Stimulated activated CD4-positive, alpha-beta T cell treated with anti-CD3 and anti-CD28 coated beads, Interleukin-15, amount 100 ng/mL, for 1 hour (primary cell): ENCODE measurements at places on chromosomes 1 and 21.

DNA sequence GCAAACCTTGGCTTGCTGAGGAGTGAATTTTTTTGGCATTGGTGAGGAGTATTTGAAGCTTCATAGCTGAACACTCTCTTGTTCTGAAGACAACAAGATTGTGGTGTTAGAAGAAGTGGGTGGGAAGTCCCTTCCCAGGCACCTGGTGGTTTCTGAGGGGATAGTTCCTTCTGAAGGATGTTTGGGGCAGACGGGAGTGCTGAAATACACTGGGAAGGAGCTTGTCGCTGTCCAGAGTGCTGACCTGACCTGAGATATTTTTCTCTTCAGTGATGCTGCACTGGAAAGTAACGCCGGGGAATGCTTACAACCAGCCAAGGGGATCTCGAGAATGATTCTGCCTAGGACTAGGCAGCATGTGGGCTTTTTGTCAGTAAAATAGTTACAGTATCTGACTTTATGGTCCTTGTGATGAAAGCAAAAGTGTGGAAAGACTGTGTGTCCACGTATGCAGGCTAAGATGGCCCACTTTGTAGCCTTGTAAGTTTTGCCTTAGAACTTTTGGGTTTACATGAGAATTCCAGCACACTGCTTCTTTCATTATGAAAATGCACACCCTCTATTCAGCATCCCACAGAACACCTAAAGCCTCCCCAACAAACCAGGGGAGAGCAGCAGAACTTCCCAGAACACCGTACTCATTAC, 33.1 kb upstream of the NFASC start:
- DNase-seq, result no peak

DNA sequence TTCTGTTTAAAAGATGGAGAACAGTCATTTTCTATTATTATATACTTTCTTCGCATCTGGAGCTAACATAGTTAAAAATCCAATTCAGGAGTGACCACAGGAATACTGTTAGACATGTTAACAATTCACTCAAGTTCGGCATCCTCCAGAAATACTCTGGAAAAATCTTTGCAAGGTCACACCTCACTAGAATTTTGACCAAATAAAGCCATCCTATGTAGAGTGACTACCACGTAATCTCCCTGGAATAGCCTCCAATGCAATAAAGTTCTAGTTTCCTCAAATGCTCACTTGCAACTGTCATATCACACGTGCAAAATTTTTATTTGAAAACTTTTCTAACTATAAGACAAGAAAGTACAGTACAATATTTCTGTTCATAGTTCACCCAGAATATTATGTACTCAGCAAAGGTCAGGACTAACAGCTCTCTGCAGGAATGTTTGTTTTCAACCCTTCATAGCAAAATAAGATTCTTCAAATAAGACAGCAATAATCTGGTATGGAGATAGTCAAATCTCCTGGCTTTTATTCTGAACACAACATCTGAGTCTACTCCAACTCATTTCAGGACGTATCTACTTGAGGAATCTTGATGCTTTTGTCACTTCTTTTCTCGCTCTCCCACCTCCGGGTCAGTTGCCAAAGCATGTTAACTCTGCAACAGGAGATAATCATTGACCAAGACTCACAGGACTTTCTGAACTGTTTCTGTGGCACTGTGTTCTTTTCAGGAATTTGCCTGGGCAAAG, 82.6 kb downstream of the GDAP2 start:
- DNase-seq, result no peak

- no peak for DNase-seq
These were observed 162.4 kb downstream of the TPR start for GRCh38 chr1:186212568-186213224.

GRCh38 chr1:109104364-109105151, 9.4 kb upstream of the ELAPOR1 start:
- no peak for DNase-seq
